ENCODE measurements at places on chromosomes 12 and 14.
A peak's percentile ranks its signal among the peaks of the same experiment; 100 is the strongest.

- no peak for DNase-seq
These were observed 418.4 kb downstream of the MDGA2 start for GRCh38 chr14:47257013-47257412.

DNA sequence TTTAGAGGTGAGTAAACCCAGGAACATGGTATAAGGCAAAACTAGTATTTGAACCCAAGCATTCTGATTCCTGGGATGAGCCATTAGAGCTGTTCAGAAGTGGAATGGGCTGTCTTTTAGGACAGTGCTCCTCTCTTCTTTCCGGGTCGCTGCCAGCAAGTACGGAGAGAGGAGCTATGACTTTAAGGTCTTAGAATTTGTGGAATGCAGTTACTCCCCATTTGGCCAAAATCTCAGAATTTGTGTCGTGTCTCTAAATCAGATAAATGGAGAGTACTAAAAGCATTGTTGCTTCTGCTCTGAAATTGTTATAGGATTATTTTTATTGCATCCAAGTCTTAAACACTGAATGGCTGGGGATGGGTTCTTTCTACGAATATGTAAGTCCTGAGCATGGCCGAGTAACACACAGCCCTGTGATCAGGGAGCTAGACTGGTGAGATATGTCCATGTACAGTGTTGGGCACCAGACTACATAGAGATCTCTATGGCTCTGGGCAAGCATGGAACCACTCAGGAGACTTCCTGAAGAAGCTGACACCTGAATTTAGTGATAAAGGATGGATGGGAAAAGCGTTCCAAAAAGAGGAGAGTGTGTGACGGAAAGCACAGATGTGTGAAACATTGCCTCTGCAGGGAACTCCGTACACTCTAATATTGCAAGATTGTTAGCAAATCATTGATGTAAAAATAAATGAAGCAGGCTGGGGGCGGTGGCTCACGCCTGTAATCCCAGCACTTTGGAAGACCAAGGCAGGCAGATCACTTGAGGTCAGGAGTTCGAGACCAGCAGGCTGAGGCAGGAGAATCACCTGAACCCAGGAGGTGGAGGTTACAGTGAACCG, 184.7 kb downstream of the SRGAP1 start:
- no peak for DNase-seq

GRCh38 chr12:121261398-121261797, 35.1 kb downstream of the CAMKK2 start:
- no peak for DNase-seq

DNA sequence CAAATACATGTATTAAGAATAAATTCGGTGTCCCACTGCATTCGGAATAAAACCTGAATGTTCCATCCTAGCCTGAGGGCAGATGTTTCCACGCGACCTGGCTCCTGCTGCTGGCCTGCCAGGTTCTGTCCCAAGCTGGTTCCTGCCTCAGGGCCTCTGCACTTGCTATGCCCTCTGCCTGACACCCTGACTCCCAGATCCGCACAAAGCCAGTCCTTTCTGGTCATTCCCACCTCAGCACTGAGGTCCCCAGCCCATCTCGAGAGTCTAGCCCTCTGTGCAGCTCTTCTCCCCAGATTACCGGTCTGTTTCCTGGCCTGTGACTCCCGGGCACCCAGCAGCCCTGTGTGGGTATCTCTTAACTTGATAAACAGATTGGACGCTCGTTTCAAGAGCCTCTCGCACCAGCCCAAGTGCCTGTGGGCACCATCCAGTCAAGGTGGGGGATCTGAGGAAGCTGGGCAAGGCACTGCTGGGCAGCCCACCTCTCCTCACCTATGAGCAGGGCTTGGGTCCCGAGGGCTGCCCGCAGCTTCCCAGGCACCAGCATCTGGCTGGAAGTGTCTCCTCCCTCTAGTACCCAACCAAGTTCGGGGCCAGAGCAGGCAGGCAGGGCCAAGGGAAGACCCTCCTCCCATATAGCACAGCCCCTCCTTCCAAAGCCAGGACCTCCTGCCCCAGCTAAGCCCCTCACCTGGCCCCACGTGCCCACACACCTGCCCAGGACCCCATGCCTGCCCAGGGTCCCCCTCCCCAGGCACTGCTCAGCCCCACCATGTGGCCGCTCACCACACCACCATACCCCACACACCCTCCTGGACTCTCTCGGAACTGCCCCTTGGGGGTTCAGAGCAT, 132.2 kb downstream of the NCOR2 start:
- no peak for DNase-seq

- no peak for DNase-seq
These were observed 8.5 kb downstream of the MYH6 start for GRCh38 chr14:23399591-23399990.

DNA sequence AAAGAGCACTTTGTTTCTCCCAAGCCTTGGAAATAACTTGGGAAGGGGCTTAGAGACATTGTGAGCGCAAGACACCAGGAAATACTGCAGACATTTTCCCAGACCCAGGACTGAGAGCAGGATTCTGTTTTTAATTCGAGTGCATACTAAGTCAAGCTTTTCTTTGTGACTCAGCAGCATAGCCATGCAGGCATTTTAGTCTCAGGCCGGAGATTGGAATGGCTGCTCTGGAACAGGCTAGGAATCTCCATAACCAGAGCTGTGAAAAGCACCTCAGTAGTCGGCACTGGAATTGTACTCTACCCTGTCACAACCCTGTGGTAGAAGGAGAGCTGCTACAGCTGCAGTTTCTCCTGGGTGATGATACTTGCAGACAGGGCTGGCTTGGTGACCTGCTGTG, 28.9 kb upstream of the GARIN6 start:
- no peak for DNase-seq

DNA sequence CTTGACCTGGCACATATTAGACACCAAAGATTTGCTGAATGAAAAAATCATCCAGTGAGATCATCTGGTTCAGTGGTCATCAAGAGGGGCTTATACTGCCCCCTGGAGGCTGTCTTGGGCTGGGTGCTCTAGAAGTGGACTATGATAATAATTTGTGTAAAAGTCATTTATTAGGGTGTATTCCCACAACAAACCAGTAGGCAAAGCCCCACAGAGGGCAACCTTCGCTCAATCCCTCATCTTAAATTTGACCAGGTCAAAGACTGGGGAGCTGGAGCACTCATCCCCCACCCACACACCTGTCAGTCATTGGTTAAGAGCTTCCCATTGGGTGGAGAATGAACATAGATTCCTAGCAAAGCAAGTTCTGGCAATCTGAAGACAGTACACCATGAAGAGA, 20.0 kb upstream of the FICD start:
- peak; percentile 18 for DNase-seq

DNA sequence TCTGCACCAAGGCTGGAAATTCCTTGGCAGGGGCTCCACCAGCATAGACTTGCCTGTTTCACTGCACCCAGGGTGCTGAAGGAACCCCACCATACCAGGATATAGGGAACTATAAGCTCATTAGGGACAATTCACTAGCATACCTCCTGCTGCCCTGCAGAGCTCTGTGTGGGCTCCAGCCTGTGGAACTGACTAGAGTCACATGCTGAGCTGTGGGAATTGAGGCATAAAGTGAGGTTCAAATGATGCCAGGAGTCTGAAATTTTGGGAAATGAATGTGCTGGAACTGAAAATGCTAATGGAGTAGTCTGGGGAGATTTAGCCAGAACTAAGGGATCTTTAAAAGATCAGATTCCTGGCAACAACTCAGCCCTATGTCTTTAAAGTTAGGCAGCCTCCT, 7.3 kb upstream of the EMP1 start:
- no peak for DNase-seq

DNA sequence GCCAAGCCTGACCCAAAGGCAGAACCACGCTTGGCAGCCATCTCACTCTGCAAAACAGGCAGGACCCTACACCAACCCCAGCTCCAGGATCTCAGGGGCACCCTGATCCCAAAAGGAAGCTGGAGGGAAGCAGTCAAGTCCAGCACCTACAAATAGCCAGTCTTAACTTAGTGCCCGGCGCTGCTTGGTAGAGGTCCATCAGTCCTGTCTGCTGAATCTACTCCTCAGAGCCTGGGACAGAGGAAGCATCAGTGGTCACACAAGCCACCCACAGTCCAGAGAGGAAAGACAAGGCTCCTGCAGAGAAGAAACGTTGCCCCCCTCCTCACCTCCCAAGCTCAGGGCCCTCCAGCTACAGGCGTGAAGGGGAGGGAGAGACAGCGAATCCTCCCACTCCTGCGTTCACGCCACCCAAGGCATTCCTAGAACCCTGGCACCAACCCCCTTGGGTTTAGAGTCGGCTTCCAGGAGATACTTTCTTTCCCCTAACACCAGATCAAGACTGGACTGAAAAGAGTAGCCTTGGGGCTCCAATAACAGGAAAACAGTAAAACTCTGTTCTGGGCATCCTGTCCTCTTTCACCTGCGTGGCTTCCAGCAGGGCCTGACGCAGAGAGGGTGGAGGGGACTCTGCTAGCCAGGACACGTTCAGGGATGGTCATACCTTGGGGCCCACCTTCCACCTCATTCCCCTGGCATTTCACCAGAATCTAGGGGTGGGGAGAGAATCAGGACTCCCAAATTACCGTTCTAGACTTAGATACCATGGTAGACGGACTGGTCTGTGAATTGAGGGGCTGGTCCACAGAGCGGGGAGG, 1.2 kb downstream of the PXN start:
- DNase-seq, result no peak

- no peak for DNase-seq
These were observed 156.3 kb upstream of the LRIG3 start for GRCh38 chr12:59076622-59077021.

GRCh38 chr12:113268136-113268535, 46.9 kb downstream of the TPCN1 start:
- no peak for DNase-seq

- no peak for DNase-seq
These were observed 38.2 kb upstream of the MTHFD1 start for GRCh38 chr14:64349741-64350490.

GRCh38 chr14:22105006-22105623, 431.5 kb upstream of the OR4E1 start:
- DNase-seq, result no peak

DNA sequence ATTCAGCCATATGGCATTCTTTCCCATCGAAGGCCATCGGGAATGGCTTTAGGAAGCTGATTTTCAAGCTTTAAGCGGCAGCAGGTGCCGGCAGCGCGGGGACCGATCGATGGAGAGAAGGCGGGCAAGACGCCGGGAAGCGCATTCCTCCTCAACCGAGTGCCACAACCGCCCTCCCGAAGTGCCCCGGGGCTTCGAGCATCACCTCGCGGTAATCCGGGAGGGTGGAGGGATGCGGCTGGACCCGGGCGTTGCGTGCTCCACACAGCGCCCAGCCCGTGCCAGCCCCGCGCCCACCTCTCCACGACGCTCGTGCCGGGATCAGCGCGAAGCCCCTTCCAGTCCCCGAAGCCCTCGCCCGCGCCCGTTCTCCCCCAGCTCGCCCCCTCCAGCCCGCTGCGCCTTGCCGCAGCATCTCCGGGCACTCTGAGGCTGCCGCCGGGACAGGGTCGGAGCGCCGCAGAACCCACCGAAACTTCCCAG, 3.2 kb downstream of the USP44 start:
- DNase-seq, result no peak

DNA sequence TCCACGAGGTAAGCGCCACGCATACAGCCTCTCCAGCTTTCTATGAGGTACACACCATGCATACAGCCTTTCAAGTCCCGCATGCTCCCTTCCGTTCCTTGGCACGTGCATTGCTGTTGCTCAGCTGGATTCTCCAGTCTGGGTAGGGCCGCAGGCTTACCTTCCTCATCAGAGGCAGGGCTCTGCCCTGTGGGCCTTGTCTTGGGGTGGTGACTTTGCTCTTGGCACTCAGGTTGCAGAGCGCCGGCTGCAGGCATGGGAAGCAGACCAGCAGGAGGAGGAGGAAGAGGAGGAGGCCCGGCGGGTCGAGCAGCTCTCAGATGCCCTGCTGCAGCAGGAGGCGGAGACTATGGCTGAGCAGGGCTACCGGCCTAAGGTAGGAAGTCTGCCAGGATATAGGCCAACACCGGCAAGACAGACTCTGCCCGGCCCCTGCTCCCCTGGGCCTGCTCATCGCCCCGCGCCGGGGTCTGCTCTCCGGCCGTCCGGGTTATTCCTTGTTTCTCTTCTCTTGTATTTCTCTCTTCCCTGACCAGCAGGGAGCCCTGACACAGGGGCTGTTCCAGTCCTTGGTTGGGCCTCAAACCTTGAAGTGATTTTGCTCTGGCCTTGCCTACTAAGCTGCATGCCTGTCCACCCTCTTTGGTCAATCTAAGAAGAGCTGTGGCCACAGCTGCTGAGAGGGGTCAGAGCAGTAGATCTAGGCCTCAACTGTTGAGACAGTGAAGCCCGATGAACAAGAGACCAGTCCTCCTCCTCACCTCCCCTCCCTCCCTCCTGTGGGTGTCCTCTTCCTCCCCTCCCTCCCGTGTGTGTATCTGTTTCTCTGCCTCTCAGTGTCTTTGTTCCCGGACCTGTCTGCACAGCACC, 15.3 kb downstream of the TCHP start:
- DNase-seq, result no peak

DNA sequence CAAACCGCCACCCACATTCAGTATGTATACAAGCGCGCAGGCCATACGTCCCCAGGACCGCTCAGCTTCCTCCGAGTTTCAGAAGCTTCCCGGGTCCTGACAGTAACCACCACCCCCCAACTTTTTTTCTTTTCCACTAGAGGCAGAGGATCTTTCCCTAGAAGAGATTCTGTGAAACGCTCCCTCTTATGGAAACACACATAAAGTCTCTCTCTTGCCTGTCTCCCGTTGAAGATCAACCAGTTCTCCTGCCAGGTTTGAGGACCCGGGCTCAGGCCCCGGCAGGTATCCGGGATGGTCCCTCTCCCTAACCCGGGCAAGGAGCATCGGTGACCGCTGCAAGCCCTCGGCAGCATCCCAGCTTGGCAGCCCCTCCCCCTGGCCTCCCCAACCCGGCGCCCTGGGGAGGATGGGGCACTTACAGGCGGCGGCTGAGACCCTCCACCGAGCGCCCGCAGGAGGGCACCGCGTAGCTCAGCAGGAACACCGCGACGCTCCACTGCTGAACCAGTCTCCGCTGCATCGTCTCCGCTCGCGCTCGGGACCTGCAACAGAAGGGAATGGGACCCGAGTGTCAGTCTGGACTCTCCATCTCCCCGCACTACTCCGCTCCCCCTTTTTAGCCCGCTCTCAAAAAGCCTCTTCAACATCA, 3.4 kb downstream of the PTHLH start:
- no peak for DNase-seq

- DNase-seq, result no peak
These were observed 153.9 kb upstream of the RMST start for GRCh38 chr12:97308576-97309198.

DNA sequence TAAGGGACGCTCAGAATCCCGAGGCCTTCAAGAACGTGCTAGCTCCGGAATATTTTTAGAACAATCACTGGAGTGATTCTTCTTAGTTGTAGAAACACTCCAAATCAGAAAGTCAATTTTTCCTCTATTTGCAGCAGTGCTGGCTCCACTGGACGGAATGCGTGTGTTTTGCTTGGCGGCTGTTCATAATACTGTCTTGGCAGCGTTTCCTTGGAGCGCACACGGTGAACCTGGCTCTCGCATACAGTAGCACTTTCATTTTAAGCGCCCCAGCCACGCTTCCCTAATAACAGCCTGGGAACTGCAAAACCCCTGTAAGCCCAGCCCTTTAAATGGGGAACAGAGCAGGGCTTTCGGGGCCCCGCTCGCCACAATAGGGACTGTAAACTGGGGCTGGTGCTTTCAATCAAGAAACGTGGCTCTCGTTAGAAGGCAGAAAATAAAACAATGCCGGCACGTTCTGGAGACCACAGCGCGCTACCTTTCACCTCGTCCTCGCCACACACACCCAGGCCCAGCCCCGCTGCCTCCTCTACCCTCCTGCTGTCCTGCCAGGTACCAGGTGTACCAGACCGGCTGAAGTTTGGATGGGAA, 79.9 kb downstream of the BCL11B start:
- no peak for DNase-seq

GRCh38 chr12:1800401-1801302, 19.7 kb upstream of the LRTM2 start:
- DNase-seq, result peak; percentile 56

Measured in GM12892 (cell line).